ENCODE measurements at places on chromosomes 3 and 15. TPM values are rescaled to one million over a fixed set of nuclear protein-coding genes. Genes with fewer than 3 reads are reported as not detected.

SEMA3B gene
- total RNA-seq: 2.0 TPM

TYRO3 gene
- 0.42 TPM for total RNA-seq

DNA sequence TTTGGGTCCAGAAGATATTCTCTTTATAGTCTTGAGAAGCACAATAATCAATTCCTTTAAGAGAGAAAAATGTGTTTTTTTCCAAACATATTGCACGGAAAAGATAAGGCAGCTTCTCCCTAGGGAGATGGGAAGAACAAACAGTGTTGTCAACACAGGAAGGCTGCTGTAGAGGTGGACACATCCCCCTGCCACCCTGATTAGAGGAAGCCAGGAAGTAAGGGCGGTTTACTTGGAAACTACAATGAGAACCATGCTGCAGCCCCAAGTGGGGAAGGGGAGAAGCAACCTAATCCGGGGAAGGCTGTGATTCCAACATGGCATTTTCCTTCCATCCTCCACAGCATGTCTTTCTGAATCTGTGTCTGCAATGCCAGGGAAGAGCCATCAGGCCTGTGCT is 256.9 kb upstream of the TGFBR2 start:
- no peak for DNase-seq

DNA sequence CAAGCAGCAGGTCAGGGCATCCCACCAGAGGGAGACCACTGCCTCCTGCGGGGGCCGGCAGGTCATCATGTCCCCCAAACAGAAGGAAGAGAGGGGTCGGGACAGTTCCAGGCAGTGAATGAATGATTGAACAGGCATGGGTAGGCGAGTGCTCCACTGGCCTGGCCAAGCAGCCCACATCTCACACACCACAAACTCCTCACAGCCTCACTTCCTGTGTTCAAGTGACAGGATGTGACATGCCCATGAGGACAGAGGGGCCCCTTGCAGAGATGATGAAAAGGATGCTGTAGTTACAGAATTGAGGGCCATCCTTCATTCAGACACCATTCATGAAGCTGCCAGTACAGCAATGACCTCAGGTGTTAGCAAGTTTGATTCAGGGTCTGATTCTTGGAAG is 3.7 kb downstream of the IQSEC1 start:
- peak; percentile 7 for DNase-seq

DNA sequence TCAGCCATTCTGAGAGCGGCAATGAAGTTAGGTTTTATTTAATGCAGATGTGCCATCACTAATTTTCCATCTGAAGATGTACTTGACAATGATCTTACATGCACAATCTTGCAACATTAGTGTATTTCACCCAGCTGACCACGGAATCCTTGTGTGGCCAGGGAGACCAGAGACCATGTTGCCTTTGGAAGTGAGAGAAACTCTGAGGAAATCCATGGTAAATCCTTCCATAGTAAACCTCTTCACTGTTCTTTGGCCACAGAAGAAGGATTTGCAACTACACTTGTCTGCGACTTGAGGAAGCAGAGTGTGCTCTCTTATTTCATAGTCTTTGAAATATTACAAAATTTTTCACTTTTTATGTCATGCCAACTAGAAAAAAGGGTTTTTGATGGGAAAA is 128.4 kb upstream of the IGSF10 start:
- no peak for DNase-seq

GRCh38 chr15:60374628-60375081 is 23.1 kb downstream of the ANXA2 start:
- no peak for DNase-seq

DNA sequence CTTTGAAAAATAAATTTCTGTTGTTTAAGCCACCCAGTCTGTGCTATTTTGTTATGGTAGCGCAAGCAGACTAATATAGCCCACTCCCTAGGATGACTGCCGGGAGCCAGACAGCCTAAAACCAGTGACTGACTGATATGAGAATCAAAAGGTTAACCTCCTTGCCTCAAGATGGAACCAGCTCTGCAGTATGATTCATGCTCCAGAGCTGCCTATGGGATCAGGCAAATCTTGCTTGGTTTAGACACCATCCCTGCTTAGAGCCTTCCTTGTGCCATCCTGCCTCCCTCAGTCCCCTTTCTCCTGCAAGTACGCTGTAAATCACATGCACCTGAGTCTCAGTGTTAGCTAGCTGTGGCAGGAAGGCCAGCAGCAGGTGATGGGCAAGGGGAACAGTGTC is 39.3 kb downstream of the TRANK1 start:
- DNase-seq: no peak

DNA sequence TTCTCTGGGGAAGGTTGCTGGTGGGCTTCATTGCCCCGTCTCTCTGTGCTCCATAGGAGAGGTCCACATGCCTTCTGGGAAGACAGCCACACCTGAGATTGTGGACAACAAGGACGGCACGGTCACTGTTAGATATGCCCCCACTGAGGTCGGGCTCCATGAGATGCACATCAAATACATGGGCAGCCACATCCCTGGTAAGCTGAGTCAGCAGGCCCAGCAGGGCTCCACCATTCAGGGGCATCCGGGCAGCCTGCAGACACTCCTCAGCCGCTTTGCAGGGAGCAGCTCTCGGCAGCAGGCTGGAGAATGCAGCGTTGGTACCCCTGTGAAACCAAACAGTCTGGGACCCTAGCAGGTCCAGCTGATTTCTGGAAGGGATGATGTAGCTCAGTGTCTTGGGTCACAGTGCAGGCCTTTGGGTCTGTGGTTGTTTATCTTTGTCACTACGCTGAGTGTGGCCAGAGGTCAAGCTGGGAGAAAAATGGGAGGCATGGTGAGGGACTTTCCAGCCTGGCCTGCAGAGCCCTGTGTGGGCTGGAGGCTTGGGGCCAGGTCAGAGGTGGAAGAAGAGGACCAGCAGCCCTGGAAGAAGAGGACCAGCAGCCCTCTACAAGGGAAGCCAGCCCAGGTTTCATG is 67.2 kb downstream of the DNASE1L3 start:
- no peak for DNase-seq

- peak; percentile 11 for DNase-seq
Measured at GRCh38 chr3:89098964-89099585, 8.3 kb upstream of the EPHA3 start.

- no peak for DNase-seq
Measured at GRCh38 chr3:142613491-142613890, 17.3 kb downstream of the PLS1 start.

DNA sequence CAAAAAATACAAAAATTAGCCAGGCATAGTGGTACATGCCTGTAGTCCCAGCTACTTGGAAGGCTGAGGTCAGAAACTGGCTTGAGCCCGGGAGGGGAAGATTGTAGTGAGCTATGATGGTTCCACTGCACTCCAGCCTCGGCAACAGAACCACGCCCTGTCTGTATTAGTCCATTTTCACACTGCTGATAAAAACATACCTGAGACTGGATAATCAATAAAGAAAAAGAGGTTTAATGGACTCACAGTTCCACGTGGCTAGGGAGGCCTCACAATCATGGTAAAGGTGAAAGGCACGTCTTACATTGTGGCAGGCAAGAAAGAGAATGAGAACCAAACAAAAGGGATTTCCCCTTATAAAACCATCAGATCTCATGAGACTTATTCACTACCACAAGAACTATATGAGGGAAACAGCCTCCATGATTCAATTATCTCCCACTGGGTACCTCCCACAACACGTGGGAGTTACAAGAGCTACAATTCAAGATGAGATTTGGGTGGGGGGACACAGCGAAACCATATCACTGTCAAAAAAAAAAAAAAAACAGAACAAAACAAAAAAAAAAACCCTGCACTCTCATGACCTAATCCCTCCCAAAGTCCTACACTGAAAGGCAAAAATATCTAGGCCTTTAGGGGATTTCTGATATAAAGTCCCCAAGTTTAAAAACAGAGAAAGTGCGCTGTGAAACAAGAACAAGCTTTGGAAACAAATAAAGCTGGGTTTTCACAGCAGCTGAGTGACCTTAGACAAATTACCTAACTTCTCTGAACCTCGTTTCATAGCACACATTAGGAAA is 224.7 kb downstream of the IGSF11 start:
- DNase-seq: no peak

DNA sequence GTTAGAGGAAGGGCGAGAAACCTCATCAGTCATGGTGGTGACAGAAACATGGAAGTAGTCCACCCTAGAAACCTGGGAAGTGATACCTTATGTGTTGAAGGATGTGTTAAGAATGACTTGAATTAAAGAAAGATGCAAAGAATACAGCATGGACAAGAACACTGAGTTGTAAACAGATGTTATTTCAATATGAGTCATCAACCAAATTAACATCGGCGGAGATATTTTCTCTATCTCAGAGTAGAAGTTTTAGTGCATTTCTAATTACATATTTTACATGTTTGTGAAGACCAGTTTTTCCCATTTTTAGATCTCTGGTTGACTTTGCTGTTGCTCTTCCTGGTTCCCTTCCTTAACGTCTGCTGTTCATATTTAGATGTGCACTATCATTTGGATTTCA is 268.8 kb upstream of the TBL1XR1 start:
- no peak for DNase-seq

GRCh38 chr15:53565721-53566120 is 193.7 kb downstream of the WDR72 start:
- DNase-seq: no peak

GRCh38 chr3:179733797-179734196 is 81.0 kb downstream of the USP13 start:
- no peak for DNase-seq

DNA sequence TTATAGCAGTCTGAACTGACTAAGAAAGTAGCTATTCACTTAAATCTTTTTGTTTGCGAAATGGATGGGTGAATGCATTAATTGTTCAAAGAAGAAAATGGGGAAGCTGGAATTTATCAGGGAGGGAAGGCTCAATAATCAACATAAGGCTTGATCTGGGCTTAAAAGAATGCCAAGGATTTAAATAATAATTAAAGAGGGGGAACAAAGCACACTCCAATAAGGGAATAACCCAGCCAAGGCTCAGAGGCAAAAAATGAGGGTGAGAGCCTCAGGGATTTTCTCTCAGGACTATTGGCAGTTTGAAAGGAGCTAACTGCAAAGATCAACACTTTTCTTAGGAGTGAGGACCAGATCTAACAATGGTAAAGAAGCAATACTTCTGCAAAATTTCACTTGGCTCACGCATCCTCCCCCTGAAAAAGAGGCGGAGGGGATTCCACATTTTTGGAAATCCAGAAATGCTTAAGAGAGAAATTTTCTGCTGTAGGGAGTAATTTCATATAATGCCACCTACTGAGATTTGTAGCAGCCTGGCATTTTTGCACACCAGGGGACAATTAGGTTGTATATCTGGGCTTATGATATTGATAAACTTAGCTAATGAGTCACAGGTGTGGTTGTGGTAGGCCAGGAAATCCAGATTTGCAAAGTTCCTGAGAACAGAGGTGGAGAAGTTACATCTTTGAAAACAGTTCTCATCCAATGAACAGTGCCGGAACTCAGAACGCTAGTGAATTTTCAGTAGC is 405.1 kb downstream of the TUSC7 start:
- DNase-seq: no peak

All from CD4-positive, alpha-beta T cell (primary cell).